ENCODE measurements at places on chromosomes 6 and 20. TPM values are rescaled to one million over a fixed set of nuclear protein-coding genes. Genes with fewer than 3 reads are reported as not detected.

COL9A3 gene
- polyA plus RNA-seq: 13.0 TPM

DNA sequence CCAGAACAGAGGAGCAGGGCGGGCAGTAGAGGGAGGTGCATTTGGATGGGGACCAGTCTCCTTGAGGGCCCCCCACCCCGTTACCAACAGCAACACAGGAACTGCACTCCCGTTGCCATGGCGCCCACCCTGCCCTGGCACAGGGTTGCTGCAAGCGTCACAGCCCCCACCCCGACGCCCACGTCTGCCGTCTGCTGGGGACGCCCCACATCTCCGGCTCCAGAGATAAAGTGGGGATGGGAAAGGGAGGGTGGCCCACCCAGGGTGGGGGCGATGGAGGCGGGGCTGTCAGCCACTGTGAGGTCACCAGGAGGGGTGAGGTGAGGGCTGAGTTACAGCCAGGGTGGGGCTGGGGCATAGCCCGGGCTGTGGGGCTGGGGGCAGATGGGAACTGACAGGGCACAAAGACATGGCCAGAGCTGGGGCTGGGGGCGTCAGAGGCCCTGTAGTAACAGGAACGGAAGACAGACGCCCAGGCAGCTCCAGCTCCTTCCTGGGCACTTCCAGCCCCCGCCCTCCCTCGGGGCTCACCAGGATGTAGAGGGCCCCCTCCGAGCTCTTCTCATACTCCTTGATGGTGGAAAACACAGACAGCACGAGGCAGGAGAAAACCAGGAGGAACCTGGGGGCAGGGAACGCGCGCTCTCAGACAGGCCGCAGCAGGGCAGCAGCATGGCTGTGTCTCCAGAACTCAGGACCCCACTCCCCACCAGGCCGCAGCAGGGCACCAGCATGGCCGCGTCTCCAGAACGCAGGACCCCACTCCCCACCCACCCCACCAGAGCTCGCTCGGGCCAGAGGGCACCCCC, 26.0 kb downstream of the KCNQ2 start:
- no peak for DNase-seq

- no peak for DNase-seq
Observed at GRCh38 chr20:52800734-52801627, 171.2 kb upstream of the TSHZ2 start.

DNA sequence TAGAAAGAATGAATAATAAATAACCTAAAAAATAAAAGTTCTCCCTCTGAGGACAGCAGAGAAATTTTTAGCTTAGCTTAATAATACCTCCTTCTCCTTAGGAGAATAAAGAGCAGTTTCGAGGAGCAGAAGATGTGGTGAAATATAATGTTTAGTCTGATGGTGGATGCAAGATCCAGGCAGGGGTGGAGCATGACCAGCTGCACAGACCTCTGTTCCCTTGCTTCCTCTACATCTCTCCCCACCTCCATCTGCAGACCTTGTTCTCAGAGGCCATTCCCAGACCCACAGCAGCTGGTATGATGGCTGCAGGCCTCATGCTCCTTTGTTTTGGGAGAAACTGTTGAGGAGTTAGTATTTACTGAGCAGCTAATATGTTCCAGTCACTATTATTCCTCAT, 1.5 kb downstream of the BTN3A2 start:
- DNase-seq: no peak

GRCh38 chr6:117545161-117545595, 57.1 kb downstream of the GOPC start:
- no peak for DNase-seq

PNISR gene
- polyA plus RNA-seq: 53.9 TPM

TSBP1 gene
- not detected for polyA plus RNA-seq

- DNase-seq: no peak
Observed at GRCh38 chr6:139386404-139386803, 12.0 kb upstream of the CITED2 start.

DNA sequence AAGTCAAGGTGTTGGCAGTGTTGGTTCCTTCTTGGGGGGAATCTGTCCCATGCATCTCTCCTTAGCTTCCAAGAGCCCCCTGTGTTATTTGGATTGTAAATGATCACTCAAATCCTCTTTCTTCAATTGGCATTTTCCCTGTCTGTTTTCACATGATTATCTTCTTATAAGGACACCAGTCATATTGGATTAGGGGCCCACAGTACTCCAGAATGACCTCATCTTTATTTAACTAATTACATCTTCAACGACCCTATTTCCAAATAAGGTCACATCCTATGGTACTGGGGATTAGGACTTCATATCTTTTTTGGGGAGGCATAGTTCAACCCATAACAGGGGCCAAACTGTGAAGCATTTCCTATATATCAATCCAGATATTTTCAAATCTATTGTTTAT, 57.3 kb downstream of the PTPRA start:
- DNase-seq: no peak

GRCh38 chr6:12082368-12082767, 70.3 kb downstream of the HIVEP1 start:
- no peak for DNase-seq

GRCh38 chr6:81987293-81987692, 234.8 kb upstream of the TENT5A start:
- no peak for DNase-seq

- peak; percentile 48 for DNase-seq
Observed at GRCh38 chr6:129774697-129775447, 64.9 kb upstream of the ARHGAP18 start.

POLH gene
- polyA plus RNA-seq: 3.1 TPM

RAET1L gene
- not detected for polyA plus RNA-seq

- peak; percentile 94 for DNase-seq
Observed at GRCh38 chr6:110876170-110876773, 1.7 kb downstream of the AMD1 start.

DNA sequence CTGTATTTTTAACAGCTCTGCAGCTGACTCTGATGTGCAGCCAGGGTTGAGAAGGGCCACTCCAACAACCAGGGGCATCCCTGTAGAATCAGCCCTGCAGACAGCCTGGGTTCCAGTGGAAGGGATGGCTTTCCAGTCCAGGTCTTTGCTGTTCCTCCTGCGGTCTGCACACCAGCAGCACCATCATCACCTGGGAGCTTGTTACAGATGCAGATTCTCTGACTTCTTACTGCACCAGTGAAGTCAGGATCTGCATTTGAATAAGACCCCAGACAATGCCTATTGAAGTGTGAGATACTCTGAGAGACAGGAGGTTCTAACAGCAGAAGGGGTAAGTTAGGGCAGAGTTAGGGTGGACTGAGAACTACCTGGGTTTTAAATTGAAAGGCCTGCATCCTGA, 151.3 kb downstream of the F13A1 start:
- DNase-seq: no peak

LY6G6F gene
- not detected for polyA plus RNA-seq

ADA gene
- polyA plus RNA-seq: 12.4 TPM

GPLD1 gene
- 0.52 TPM for polyA plus RNA-seq

KHDC1L gene
- polyA plus RNA-seq: not detected

- DNase-seq: no peak
Observed at GRCh38 chr6:96862560-96862959, 25.3 kb upstream of the GPR63 start.

CST5 gene
- polyA plus RNA-seq: not detected

GRCh38 chr6:12068899-12069557, 56.9 kb downstream of the HIVEP1 start:
- DNase-seq: no peak

DNA sequence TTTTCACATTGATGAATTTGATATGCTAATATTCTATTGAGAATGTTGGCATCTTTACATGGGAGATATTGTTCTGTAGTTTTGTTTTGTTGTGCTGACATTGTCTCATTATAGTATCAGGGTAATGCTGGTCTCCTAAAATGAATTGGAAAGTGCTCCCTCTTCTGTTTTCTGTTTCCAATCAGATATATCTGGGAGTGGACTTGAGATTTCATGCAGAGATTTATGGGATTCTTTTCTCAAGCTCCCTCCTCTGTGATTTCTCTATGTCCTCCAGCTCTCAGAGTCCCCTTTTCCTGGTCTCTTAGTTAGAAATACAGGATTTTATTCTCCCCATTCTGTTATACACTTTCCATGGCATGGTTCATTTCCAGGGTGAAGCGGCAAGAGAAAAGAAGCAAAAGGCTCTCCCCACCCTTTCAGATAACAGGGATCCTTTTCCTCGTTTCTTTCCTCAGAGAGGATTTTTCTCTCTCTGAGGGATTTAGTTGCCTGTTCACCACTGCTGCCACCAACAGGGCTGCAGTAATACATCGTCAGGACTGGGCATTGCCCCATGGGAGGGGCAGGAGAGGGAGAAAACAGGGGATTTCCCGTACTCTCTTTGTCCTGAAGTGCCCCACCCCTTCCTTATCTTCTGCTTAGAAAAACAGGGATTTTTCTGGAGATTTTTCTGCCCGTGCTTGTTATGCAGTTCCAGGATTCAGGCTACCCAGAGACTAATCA, 59.3 kb upstream of the STMND1 start:
- DNase-seq: no peak

DNA sequence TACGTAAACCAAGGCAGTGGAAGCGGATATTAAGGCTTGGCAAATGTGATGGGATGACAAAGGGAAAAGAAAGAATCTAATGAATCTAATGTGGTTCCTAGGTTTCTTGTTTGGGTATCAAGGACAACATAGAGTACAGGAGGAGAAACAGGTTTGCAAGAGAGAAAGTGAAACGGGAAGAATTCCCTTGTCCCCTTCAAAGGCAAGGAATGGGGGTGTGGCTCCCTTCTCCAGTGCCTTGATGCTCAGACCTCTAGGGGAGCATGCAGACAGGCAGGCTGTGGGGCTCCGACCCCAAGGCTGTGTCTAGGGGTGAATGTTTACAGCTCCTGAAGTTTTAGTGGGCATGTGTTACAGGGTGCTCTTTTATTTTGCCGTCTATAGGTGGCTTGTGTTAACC, 317.5 kb upstream of the HSF2 start:
- DNase-seq: no peak

DNA sequence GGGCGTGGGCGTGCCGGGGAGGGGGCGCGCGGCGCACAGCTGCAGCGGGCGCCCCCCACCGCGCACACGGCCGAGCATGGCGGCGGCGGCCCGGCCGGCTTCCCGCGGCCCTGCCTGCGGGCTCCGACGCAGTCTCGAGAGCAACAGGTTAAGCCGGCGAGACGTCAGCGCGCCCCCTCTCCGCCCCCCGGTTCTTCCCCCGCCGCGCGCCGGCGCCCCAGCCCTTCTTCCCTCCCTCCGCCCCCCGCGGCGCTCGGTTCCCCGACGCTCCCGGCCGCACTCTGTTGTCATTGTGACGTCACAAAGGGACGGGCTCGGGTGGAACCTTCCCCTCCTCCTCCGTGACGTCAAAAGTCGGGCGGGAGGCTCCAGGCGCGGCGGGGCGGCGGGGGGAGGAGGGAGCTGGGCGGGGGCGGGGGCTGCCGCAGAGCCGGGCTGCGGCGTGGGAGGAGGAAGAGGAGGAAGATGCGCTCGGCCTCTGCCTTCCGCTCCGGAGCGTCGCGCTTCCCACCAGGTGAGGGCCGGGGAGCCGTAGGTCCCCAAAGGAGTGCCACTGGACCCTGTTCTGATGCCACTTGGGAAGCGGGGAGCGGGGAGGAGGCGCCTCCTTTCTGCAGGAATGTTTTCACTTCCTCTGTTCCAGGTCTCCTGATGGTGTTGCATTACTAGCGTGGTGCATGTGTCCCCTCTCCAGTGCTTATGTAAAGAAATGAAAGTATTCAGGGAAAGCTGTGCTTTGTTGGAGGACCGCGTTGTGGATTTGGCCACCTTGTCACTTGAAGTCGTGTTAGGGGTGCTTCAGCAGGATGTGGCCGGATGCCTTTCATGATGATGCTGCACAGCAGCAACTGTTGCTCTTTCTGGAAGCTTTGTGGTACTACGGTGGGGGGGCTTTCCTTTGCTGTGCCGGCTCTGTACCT, 2.8 kb downstream of the JARID2 start:
- DNase-seq: peak; percentile 97

- no peak for DNase-seq
Observed at GRCh38 chr20:3706774-3707507, 5.5 kb downstream of the SIGLEC1 start.

- DNase-seq: no peak
Observed at GRCh38 chr6:54802775-54803634, 43.6 kb upstream of the FAM83B start.

SLC16A10 gene
- polyA plus RNA-seq: 2.2 TPM

CENPQ gene
- 6.5 TPM for polyA plus RNA-seq

FHL5 gene
- polyA plus RNA-seq: 0.59 TPM

DNA sequence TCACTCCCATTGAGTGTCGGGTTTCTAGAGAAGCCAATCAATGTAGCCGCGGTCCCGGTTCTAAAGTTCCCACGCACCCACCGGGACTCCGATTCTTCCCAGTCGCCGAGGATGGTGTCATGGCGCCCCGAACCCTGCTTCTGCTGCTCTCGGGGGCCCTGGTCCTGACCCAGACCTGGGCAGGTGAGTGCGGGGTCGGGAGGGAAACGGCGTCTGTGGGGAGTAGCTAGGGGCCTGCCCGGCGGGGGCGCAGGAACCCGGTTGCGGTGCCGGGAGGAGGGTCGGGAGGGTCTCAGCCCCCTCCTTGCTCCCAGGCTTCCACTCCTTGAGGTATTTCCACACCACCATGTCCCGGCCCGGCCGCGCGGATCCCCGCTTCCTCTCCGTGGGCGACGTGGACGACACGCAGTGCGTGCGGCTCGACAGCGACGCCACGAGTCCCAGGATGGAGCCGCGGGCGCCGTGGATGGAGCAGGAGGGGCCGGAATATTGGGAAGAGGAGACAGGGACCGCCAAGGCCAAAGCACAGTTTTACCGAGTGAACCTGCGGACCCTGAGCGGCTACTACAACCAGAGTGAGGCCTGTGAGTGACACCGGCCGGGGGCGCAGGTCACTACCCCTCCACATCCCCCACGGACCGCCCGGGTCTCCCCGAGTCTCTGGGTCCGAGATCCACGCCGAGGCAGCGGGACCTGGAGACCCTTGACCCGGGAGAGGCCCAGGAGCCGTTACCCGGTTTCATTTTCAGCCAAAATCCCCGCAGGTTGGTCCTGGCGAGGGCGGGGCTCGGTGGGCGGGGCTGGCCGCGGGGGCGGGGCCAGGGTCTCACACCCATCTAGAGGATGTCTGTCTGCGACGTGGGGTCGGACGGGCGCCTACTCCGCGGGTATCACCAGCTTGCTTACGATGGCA, 35.2 kb upstream of the HLA-G start:
- peak; percentile 90 for DNase-seq

DNA sequence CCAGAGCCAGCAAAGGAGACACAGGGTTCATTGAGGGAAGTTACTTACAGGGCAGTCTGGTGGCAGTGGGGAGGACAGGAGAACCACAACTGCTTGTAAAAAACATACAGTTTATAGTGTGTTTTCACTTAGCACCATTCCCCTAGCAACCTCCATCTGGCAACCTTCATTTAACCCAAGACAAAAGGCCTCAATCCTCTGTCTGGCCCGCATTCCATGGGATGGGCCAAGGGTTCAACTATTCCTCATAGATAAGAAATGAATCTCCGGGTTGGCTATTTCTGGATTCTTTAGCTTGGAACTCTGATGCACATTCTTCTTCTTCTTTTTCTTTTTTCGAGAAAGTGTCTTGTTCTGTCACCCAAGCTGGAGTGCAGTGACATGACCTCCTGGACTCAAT, 26.3 kb upstream of the FYN start:
- DNase-seq: no peak

DNA sequence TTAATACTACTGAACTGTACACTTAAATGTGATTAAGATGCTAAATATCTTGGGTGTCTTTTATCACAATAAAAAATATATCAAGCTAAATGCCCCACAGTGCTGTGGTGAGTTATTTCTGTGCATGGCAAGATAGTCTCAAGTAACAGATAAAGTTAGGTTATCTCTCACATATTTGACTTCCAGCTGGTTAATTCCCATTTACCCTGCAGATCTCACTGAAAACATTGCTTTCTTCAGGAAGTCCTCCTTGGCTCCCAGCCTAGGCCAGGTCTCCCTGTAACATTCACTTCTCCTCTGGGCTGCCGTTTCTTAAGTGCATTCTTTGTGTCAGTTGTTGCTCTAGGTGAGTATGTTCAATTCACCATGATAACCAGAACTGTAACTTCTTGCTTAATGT, 59.1 kb downstream of the SLC22A1 start:
- DNase-seq: no peak

NMBR gene
- polyA plus RNA-seq: not detected
